RPMI7951 (cell line): ENCODE measurements at places on chromosomes 12 and 14.
A peak's percentile ranks its signal among the peaks of the same experiment; 100 is the strongest.

DNA sequence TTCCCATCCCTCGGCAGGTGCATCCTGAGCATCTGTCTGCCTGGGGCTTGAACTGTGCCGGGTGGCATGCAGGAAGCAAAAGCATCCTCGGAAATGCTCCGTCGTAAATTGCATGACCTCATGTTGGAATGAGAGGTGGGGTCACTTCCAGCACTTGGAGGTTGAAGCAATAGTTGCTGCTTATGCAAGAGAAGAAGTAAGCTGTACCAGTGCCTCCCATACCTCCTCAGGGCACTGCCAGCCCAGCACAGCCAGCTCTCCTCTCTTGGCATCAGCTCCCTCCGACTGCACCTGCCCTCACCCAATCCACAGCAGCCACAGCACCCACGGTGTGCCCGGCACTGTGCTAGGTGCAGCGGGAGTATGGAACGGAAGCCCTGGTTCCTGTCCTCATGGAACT is 11.5 kb downstream of the TEAD4 start:
- DNase-seq, result no peak

- no peak for DNase-seq
Measured at GRCh38 chr14:35607380-35607779, 73.4 kb downstream of the INSM2 start.

DNA sequence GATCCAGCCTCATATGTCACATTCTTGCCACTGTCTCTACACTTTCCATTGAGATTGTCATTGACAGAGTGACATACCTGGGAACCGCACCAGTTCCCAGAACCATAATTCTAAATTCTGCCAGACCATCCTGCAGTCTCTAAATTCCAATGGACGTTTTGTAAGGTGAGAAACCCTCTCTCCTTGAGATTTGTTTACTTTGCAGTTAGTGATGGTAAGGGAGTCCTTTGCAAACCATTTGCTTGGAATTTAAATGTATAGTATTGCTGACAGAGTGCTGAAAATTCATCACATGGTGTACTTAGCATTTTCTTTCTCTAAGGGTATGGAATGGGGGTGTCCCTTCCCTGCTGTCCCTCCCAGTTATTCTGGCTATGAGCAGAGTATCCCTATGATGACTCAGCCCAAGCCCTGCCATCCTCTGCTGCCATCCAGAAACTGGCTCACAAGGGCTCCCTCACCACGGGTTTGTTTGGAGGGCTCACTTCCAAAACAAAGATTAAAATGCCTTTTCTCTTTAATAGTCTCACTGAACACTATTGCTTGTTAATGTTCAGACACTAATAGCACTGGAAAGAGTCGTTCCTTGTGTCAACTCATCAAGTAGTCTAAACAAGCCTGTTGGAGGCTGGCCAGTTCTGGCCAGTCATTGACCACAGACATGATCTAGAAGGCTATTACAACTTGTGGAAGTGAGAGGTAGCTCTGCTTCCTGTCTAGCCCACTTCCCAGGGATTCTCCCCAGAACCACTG is 129.0 kb upstream of the HMGA2 start:
- DNase-seq, result peak; percentile 99

GRCh38 chr14:22865424-22866405 is 5.8 kb upstream of the LRP10 start:
- DNase-seq, result no peak

- DNase-seq, result no peak
Measured at GRCh38 chr12:12520273-12520672, 42.4 kb downstream of the DUSP16 start.

- no peak for DNase-seq
Measured at GRCh38 chr12:50351120-50352043, 45.0 kb downstream of the FAM186A start.

GRCh38 chr14:71078500-71078899 is 171.2 kb downstream of the PCNX1 start:
- DNase-seq, result no peak

- DNase-seq, result no peak
Measured at GRCh38 chr12:99981639-99982190, 3.0 kb downstream of the ANKS1B start.

GRCh38 chr14:31124197-31124596 is 83.4 kb downstream of the HECTD1 start:
- DNase-seq, result no peak

DNA sequence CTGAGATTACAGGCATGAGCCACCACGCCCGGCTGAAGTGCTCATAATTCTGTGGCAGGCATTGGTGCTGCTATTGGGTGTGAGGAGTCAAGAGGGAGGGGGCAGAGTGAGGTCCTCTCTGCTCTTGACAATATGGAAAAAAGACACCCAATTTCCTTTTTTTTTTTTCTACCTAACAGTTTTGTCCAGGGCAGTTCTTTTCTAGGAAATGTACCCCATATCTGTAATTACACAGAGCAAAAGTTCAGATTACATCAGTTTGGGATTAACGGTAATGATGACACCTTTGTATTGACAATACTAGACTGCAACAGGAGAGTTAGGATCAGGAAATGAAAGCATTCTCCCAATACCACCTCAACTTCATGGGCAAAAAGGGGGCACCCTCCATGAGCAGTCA is 36.3 kb downstream of the IGF1 start:
- no peak for DNase-seq

GRCh38 chr14:94027566-94028449 is 1.7 kb downstream of the OTUB2 start:
- DNase-seq, result no peak

DNA sequence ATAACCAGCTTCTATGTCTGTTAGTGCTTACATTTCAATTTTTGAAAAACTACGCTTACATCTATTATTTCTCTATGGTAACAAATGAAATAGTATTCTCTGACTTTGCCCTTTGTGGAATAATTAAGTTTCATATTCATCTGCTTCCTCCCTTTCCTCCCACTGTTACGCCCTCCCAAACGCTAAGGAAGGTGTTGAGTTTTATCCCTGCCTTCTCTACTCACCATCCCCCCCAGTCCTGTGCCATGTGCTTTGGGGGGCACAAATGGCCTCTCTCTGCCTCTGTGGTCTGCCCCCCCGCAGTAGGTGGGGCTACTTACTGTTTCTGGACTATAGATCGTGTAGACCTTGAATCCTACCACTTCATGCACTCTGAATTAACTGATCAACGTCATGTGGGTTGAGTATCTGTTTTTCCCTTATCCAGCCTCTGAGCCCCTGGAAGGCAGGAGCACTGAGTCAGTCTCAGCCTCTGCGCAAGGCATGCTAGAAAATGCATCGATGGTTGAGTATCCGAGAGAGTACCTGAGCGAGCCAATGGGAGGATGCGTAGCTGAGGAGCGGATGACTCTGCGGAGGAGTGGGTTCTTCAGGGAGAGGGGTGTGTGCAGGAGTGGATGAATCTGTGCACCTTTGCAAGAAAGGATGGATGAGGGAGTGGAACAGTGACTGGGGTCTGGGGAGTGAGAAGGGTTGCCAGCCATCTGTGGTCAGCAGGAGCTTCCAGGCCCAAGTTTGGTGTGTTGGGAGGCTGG is 114.5 kb upstream of the RTL1 start:
- no peak for DNase-seq

DNA sequence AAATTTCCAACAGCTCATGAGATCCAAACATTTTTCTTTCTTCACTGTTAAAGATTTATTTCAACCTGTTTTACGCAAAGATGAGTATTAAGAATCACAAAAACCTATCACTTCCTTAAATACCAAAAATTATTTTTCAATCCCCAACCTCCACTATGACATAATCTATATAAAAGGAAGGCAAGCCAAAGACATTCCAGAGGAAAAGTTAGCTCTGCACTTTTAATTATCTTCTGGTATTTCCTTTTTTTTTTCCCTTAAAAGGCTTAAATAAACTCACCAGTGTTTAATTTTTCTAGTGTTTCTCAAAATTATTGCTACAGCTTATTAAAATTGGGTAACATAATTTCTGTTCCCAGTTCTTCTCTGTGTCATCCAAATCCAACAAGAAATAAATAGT is 75.9 kb downstream of the BMP4 start:
- no peak for DNase-seq

DNA sequence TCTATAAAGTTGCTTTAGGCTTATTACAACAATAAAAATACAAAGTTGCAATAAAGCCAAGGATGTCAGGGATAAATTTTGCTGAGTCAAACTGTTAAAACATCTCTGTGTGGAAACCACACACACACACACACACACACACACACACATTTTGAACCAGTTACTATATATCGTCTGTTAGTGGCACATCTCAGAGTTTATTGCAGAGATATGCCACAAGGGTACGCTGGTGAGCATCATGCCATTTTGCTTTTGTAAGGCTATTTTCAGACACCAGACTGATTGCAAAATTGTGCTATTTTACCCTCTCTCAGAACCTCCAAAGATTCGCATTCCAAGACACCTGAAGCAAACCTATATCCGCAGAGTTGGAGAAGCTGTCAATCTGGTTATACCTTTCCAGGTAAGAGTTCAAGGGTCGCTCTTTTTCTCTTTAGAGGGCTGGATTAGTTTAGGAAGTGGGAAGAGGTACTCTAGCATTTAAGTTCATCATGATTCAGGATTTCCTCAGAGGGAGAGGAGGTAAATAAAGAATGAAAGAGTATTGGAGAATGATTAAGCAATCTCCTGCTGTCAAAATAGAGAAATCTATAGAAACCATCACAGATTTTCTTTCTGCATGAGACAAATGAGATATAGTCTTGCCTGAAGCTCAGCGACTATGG is 27.3 kb upstream of the CHPT1 start:
- DNase-seq, result peak; percentile 3

GRCh38 chr14:40240245-40240859 is 808.1 kb upstream of the FBXO33 start:
- DNase-seq, result no peak

DNA sequence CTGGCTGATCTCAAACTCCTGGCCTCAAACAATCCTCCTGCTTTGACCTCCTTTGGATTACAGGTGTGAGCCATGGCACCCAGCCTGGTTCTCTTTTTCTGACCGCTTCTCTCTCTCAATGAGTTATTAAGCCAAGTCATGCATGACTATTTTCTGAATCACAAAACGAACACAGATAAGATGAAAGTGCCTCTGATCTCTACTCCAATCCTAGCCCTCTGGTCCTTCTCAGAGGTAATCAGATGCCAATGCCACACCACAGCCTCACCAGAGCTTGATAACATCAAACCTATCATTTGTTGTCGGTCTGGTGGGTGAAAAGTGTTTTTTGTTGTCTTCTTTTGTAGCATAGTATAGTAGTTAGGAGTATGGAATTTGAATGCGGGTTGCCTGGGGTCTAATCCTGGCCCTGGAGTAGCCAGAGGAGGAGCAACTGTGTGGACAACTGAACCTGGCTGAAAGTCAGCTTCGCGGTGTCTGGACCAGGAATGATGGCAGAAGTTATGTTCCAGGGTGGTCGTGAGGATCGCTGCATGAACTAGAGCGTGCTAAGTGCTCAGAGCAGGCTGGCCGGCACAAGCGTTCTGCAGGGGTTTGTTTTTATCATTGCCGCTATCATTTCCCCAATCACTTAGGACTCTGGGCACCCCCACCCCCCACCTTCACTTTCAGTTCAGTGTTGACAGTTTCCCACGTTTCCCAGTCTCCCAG is 77.9 kb downstream of the SPRING1 start:
- peak; percentile 62 for DNase-seq

DNA sequence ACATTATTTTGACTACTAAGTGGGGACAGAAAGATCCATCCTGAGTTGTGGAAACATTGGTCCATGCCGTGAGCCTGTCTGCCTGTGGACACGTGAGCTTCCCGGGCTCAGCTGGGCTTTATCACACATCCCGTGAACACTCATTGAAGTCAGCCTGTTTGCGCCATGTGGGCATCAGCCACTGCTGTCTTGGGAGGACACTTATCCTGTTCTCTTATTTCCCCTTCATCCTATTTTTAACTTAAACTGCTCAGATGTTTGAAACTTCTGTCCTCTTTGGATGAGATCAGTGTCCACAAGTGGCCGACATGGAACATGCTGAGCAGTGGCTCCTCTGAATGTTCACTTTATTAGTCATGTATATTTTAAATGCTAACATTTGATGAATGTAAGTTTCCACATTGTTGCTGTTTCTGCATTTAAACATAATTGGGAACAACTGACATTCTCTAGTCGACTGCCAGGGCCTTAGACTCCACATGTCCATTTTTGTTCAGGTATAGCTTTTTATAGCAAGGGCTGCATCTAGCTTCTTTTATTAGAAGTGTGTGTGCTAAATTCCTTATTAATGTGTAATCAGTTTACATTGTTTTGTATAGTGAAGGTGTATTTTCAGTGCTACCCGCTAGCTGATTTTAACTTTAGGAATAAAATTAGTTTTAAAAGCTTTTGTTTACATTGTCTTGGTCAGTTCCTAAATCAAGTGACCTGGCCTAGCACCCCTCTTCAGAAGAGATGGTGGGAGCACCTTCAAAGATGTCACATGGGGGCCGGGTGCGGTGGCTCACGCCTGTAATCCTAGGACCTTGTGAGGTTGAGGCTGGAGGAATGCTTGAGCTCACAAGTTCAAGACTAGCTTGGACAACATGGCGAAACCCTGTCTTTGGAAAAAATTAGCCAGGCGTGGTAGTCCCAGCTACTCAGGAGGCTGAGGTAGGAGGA is 24.0 kb downstream of the RNF34 start:
- DNase-seq, result no peak

GRCh38 chr12:90235642-90236041 is 527.0 kb upstream of the ATP2B1 start:
- DNase-seq, result peak; percentile 56
